ENCODE measurements at places on chromosomes 7 and 10.

DNA sequence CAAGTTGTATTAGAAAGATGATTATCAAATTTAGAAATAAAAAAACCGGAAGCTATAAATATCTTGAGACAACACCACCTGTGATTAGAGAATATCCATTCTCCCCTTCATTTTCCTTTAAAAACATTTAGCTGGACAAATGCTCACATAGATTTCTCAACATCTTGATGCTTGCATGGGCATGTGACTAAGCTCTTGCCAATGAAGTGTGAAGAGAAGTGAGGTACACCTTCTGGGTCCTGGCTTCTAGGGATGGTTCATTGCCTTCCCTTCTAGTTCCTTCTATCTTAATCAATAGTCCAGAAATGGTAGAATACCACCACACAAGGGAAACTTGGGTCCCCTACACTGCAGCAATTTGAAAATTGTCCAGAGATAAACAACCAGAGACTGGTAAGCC lies 41.0 kb downstream of the WAPL start:
- DNase-seq, result no peak

DNA sequence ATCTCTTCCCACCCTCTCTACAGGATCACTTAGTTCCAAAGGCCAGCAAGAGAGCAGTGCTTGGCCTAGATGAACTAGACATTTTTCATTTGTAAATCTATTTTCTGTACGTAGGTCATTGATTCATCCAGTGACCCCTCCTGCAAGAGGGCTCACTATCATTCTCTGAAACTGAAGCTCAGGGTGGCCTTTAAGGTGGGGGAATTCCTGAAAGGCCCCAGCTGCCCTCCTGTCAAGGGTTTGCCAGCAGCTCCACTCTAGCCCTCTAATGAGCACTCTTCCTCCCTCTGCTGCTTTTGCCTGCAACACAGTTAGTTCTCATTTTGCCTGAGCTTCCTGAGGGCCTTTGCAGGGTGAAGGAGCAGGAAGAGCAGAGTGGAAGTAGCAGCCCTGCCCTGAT lies 41.2 kb downstream of the LRRC18 start:
- no peak for DNase-seq

DNA sequence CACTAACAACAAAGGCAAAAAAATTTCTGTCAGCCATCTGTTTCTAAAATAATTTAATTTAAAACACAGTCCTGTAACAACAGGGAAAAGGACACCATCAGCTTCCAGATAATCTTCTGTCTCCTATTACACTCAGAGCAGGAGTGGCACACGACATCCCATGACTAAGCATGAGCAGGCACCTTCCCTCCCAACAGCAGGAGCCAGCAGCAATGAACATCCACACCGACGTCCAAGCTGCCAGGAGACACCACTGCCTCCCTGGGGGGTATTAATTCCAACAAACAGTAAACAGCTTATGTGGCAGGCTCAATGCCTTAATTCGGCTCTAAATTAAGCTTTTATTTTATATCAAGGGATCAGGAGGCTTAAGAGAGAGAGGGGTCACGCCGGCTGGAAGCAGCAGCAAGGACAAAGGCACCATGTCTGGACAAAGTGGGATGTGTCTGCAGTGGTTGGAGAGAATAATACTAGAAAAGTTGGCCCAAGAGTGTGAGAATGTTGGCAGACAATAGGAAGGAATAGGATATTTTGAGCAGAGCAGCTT lies 45.7 kb downstream of the KIAA1549 start:
- no peak for DNase-seq

DNA sequence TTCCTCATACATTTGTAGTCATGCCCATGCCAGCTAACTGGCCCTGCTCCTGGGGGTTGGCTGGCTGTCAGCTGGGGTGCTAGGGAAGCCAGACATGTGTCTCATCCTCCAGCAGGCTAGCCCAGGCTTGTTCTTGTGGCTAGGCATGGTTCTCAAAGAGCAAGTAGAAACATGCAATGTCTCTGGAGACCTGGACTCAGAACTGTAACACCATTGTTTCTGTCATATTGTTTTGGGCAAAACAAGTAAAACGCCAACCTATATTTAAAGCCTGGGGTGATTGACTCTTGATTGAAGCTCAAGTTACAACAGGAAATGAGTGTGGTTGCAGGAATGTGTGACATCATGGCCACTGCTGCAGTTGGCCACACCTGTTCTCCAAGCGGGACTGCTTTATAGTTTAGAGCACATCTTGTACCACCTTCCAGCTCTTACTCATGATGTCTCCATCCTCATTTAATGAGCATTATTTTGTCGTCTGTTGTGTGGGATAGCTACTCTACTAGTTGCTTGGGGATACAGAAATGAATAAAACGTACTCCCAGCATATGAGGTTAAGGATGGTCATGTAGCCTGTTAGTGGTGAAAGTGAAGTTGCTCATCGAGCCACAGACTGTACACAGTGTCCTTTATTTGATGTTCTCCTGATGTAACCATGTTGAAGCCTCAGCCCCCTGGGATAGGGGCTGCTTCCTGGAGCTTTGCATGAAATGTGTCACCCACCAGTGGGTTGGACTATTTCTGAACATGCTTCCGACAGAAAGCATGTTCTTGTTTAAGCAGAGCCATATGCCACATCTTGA lies 168.4 kb downstream of the SORCS3 start:
- DNase-seq, result no peak

DNA sequence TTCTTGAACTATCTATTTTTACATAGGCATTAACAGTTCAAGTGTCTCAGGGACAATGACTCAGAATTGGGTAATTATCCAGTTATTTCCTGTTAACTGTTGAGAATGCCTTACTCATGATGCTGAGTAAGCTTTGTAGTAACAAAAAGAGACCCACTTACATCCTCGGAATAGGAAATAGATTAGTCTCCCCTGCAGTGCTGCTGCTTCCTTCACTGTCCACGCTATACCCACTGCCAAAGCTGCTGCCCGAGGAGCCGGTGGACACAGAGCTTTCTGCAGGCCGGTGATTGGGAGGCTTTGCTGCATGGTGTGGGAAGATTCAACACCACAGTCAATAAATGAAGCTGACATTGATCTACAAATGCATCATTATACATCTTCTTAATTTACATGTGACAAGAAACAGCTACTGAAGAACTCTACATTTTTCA lies 357.1 kb downstream of the PCLO start:
- no peak for DNase-seq

All from activated effector memory CD4-positive, alpha-beta T cell treated with Interleukin-2 at 50 U/mL for 16 hours (primary cell).